Spinal cord (tissue), 10 donors: ENCODE measurements at places on chromosomes 2 and 18.
A peak's percentile ranks its signal among the peaks of the same experiment; 100 is the strongest.

GRCh38 chr2:40639320-40639719 is 187.4 kb upstream of the SLC8A1 start:
- peak; percentile 54 for DNase-seq

- DNase-seq = no peak
Measured at GRCh38 chr2:5227062-5227699, 465.0 kb upstream of the SOX11 start.

- no peak for DNase-seq
Measured at GRCh38 chr2:1613078-1613445, 131.3 kb downstream of the PXDN start.

DNA sequence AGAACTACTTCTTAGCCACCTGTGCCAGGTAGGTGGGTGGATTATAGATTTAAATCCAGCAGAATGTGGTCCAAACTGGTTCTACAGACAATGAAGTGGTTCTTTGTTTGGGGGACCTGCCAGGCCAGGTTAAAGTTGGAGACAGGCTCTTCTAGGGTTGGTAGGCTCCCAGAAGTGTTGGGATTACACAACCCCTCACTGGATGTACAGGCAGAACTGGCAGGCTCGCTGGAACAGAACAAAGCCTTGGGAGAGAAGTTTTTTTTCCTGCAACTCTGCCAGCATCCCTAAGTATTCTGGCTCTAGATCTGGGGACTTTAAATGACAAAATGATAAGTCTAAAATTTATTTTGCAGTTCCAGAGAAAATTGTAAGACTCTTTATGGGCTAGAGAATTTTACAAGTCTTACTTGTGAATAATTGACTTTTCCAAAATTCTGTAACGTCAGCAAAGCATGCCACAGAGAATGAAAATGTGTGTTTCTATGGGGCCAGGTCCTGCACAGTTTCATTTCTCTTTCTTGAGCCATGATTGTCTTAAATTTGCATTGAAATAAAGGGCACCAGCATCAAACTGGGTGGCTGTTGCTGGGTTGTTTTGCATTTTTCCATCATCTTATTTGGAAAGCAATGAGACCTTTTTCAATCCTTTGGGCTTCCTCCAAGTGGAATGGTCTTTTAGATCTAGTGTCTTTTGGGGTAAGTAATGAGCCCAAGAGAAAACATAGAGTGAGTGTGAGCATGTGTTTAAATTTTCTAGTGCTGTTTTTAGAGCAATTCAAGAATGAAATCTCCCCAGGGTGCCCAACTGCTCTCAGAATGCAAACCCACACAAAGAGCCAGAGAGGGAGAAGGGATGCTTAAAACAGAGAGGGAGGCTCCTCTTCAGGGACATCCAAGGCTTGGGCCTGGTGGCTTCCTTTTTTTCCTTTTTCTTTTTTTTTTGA is 32.4 kb upstream of the ATL2 start:
- DNase-seq = peak; percentile 75

GRCh38 chr2:167954495-167954894 is 292.9 kb downstream of the STK39 start:
- no peak for DNase-seq

DNA sequence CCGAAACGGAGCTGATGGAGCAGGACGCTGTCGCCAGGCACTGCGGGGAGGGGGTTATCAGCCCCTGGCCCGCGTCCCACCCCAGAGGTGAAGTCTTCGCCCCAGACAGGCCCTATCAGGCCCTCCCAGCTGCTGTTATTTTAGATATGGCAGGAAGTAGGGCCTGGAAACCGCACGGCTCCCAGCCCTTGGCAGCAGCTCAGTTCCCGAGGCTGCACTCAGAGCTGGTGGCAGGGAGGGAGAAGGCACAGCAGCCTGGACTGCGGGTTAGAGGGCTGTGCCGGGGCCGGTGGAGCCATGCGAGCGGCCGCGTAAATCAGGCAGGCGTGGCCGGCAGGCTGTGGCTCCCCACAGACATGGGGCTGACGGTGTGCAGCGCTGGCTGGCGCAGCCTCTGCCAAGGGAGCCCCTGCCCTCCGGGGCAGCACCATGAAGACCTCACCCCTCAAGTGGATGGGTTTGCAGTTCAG is 111.4 kb downstream of the NFATC1 start:
- DNase-seq = peak; percentile 65

DNA sequence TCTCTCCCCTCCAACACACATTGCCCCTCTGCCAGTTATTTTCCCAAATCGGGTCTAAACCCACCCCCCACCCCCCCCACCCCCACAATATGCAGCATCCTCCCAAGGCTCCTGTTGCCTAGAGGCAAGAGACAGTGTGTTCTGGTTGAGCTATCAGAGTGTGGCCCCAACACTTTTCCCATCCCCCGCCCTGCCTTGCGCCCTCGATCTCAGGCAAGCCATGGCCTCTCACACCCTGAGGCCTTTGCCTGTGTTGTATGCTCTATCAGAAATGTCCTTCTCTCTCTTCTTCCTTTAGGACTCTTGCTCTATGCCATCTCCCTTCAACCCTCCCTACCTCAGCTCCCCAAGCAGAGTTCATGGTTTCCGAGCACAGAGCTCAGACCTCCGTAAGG is 9.5 kb upstream of the GRHL1 start:
- no peak for DNase-seq

- DNase-seq = no peak
Measured at GRCh38 chr2:211477537-211478275, 921.3 kb downstream of the CPS1 start.

DNA sequence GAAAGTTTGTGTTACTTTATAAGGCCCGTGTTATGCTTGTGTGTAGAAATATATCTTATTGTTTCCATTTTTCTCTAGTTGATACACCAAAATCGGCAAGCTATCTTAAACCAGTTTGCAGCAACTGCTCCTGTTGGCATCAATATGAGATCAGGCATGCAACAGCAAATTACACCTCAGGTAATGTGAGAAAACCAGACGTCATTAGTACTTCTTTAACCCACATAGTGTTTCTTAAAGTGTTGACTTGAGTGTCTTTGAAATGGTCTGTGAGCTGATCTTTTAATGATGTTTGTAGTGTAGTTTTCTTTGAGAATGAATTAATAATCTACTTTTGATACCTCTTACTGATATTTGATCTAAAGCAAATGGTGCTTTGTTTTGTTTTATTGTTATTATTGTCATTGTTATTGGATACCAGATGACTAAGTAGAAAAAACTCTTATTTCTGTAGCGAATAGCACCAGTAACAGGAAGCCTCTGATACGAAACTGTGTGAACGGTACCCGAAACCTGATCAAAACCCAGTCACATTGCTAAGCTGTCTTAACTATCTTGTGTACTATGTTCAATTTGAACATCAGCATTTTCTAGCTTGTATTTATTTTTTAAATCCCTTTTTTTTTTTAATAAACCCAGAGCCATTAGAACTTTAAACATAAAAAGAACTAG is 53.7 kb downstream of the PTRHD1 start:
- DNase-seq = no peak

GRCh38 chr18:22683196-22683676 is 249.9 kb upstream of the RBBP8 start:
- peak; percentile 74 for DNase-seq

DNA sequence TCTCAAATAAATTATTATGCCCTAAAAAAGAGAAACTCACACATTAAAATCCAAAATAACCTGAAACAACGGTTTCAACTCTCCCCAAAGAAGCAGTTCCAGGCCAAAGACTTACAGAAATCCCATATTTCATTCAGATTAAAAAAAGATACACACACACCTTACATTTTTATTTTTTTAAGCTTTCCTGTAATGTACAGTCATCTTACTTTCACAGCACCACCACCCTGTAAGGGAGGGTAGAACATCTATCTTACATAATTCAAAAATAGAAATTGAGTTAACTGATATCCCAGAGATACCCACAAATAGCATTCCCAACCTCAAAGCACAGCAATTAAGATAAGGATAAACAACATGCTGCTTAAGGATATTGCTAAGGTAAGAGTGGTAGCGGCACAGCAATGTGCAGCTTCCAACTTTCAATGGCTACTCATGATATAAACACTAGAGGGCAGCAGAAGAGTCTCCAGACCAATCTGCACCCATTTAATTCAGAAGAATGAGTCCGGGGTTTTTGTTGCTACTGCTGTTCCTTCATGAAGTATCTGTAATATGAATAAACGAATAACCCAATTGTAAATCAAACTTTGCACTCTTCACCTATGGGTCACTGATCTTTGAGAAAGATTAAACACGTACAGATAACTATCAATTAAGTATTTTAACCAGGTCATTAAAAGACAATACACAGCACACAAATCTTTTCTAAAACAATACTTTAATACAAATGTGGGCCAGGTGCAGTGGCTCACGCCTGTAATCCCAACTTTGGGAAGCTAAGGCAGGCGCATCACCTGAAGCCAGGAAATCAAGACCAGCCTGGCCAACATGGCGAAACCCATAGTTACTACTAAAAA is 11.3 kb downstream of the GFPT1 start:
- DNase-seq = no peak

GRCh38 chr18:62612776-62613175 is 90.0 kb downstream of the ZCCHC2 start:
- DNase-seq = no peak

- DNase-seq = no peak
Measured at GRCh38 chr2:64018701-64019082, 536 bp downstream of the VPS54 start.

GRCh38 chr18:77366720-77367641 is 117.3 kb downstream of the GALR1 start:
- DNase-seq = peak; percentile 66

DNA sequence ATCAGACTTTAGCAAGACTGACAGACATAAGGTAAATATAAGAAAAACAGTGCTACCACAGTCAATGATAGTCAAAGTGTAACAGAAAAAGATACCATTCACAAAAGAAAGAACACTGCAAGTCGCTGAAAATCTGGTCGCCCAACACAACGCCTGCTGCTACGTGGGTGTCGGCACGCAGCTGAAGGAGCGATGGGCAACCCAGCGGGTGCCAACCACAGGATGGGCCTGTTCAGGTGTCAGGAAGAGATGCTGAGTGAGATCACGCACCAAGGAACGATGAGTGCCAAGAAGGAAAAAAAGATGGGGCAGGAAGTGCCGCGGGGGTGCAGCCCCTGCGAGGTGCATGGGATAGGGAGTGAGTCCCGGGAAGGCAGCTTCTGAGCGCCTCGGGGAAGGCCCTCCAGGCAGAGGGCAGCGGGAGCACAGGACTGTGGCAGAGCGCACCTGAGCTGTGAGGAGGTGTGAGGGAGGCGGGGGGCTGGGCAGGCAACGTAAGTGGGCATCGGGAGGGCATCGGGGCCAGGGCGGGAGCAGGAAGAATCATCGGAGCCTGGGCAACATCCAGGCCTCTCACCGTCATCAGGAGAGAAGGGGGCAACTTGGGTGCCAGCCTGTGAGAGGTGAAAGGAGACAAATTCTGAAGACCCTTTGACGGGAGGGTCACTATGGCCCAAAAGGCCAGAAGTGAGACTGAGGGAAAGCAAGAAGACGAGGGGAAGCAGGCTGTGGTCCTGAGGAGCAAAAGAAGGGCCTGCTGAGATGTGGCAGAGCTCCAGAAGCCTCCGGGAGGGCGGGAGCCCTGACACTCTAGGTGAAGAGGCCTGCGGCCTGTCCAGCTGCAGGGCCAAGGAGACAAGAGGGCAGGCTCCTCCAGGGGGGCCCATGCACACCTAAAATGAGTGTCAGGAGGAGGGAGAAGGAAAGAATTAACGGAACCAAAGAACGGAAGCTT is 14.8 kb upstream of the MTERF4 start:
- no peak for DNase-seq

GRCh38 chr18:10025711-10026670 is 112.2 kb downstream of the VAPA start:
- DNase-seq = no peak

- no peak for DNase-seq
Measured at GRCh38 chr2:15096873-15097272, 464.3 kb downstream of the NBAS start.

GRCh38 chr2:128612628-128613027 is 294.0 kb upstream of the HS6ST1 start:
- no peak for DNase-seq

- DNase-seq = no peak
Measured at GRCh38 chr18:48680339-48681250, 141.8 kb downstream of the CTIF start.
